ENCODE measurements at places on chromosomes 7 and 10.

GRCh38 chr7:47536661-47537611, 45.0 kb downstream of the TNS3 start:
- DNase-seq = peak; percentile 60

GRCh38 chr7:42197451-42197850, 39.6 kb downstream of the GLI3 start:
- no peak for DNase-seq

- no peak for DNase-seq
These were observed 428.6 kb upstream of the ADARB2 start for GRCh38 chr10:2165771-2166460.

DNA sequence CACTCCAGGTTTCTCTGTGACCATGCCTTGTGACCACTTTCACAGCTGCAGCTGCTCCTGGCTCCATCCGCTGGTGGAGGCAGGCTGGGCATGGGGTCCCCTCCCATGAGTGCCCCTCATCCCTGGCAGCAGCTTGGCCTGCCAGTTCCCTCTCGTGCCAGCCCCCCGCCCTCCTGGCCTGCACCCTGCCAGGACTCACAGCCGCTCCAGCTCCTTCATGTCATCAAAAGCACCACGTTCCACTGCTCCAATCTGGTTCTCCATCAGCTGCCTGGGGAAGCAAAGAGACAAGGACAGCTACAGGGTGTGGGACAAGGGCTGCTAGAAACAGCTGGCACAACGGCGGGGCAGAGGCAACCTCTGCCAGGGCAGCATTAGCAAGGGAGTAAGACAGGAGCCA, 22.6 kb downstream of the SLIT1 start:
- no peak for DNase-seq

- DNase-seq = peak; percentile 69
These were observed 38.5 kb downstream of the CRTAC1 start for GRCh38 chr10:97991871-97992270.

DNA sequence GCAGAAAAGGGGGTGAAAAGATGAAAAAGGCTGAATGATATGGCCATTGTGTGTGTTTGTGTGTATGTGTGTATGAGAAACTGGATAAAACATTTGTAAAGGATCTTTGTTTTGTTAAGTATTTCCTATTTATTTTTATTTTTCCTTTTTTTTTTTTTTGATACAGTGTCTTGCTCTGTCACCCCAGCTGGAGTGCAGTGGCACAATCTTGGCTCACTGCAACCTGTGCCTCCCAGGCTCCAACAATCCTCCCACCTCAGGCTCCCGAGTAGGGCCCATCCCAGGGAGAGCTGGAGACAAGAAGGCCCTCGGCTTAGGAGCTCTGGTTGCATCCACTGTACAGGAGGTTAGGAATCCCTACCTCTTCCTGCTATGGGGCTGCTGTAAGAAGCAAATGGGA, 6.9 kb upstream of the CALML5 start:
- no peak for DNase-seq

GRCh38 chr10:46092524-46093081, 46.5 kb upstream of the MSMB start:
- no peak for DNase-seq

DNA sequence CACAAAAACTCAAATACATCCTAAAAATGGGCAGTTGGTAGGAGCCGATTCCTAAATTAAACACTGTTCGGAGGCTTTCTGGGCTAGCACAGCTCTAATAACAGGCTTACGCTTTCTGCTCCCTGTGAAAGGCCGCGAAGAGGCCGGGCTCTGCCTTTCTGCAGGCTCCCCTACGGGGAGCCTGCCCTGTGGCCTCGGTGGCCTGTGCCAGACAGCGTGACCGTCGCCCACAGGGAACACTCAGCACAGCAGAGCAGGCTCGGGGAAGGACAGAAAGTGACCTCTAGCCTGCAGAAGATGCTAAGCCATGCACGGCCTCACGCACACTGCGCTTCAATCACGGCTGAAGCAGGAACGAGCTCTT, 64.2 kb downstream of the DIP2C start:
- peak; percentile 50 for DNase-seq

DNA sequence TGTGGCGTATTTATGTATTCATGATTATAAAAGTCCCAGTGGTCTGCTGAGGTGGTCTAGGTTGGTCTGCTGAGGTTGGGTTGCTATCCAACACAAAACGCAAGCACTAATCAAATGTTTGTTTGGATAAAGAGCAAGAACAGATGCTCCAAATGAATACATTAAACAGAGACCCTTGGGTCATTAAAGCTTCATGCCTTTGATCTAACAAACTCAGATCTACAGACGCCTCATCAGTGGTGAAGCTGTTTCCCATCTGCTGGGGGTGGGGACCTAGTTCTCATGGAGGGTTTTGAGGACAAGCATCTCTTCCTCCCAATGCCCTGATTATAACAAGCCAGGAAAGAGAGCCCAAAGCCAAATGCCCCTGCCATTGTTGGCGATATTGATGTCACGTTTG, 786.7 kb downstream of the NRG3 start:
- no peak for DNase-seq

GRCh38 chr7:143811-144453, 48.4 kb upstream of the FAM20C start:
- no peak for DNase-seq

DNA sequence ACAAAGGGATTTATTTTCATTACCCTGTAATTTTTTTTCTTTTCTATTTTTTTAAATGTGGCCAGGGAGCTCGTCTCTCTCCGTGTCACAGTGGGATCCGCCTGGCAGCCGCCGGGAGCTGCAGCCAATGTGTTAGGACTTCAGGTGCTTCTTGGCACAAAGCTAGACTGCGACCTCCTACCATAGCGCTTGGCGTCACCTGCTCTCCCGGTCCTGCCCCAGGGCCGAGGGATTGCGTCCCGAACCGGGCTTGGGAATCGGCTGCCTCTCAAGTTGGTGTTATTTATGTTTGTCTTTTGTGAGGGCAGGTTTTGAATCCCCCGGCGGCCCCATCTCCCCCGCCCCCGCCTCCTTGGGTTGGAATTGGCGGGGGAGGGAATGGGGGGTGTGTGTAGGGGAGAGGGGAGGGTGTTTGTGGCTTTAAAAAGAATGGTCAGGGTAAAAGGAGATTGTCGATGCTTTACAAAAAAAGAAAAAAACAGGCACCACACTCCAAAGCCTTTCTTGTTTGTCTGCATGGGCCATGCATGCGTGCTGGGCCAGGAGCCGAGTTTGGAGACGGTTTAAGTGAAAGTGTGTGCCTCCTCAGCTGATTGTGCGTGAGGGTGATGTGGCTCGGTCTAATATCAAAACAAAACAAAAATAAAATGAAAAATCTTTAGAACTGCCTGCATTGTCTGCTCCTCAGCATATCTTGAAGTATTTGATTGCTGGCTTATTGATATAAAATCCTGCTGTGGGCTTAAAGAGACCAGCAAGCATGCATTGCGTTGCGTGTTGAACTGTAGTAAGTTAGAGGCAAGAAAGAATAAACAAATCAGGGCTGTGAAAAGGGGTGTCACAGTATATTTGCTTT, 1.2 kb downstream of the PPP1R9A start:
- peak; percentile 68 for DNase-seq

GRCh38 chr10:113027574-113028455, 77.8 kb downstream of the TCF7L2 start:
- DNase-seq = peak; percentile 69

DNA sequence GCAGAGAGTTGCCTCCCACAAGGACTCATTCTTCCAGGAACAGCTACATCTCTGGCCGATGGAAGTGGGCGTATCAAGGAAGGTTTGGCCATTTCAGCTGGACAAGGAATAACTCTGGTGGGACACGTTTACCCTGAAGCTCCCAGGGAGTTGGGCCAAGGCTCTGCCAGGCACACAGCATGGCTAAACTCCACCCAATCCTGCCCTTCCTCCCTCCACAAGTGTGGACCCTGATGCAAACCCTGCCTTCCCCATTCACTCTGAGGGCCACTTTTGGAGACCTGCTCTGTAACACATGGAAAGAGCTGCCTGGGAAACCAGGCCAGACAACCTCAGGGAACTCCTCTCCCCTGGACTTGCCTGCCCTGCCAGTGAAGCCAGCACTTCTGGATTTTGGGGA, 407.8 kb upstream of the FOXK1 start:
- DNase-seq = no peak

DNA sequence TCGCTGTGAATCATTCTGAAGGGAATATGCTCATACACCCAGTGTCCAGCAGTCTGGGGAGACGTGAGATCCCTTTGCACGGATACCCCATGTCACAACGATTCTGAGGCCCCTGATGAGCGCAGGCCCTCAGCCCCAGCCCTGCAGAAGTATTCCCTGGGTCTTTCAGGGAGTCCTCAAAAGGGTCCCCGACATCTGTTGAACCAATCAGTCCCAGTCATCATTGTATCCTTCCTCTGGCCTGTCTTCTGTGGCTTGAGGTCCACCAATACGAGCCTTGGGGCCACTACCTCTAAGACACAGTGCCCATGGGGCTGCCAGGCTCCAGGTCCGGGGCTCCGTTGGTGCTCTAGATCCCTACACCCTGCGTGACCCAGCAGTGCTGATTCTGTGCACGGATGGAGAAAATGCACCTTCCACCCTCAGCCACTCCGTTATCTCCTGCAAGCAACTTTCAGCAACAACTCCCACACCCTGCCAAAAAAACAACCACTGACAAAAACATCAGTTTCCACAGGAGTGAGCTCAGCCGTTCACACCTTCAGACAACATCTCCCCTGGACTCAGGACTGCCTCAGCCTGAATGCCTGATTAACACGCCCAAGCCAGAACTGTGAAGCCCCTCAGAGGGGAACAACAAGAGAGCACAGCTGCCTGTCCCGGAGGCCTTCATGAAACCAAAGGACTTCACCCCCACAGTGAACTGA, 46.9 kb upstream of the KDM7A start:
- no peak for DNase-seq

DNA sequence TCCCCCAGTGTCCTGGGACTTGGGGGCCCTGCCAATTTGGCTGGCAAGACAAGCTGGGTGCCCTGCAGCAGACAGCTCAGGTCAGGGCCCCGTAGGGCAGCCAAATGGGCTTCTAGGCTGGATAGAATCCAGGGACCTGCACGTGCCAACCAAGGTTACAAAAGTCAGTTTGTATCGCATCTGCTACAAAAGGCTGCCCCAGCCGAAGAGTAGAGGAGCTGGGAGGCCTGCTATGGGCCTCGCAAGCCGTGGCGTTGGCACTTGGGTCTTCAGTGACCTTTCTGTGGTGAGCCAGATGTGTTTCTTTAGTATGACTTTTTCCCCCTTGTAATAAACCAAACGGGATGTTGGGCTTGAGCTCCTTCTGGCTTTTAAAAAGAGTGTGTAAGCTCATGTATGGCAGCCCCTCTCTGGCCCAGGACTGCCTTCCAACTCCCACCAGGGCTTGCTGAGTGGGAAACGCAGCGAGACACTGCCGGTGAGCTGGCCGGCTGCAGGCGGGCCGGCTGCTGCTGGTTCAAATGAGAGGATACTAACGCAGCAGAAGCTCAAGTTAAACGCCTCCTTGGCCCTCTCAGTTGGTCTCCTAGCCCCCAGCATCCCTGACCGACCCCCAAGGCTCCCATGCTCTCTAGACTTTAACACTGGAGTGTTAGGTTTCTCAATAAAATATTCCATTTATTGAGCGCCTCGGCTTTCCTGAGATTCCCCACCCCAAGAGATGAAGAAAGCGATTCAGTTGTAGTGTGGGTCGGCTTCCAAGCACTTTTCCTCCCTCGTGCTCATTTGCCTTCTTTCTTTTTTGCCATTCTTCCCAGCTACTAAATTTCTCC, 3.1 kb upstream of the HOXA10 start:
- peak; percentile 26 for DNase-seq

GRCh38 chr7:80859272-80859970, 59.4 kb downstream of the SEMA3C start:
- DNase-seq = no peak

- no peak for DNase-seq
These were observed 325.6 kb downstream of the PLXNA4 start for GRCh38 chr7:132250480-132251326.

DNA sequence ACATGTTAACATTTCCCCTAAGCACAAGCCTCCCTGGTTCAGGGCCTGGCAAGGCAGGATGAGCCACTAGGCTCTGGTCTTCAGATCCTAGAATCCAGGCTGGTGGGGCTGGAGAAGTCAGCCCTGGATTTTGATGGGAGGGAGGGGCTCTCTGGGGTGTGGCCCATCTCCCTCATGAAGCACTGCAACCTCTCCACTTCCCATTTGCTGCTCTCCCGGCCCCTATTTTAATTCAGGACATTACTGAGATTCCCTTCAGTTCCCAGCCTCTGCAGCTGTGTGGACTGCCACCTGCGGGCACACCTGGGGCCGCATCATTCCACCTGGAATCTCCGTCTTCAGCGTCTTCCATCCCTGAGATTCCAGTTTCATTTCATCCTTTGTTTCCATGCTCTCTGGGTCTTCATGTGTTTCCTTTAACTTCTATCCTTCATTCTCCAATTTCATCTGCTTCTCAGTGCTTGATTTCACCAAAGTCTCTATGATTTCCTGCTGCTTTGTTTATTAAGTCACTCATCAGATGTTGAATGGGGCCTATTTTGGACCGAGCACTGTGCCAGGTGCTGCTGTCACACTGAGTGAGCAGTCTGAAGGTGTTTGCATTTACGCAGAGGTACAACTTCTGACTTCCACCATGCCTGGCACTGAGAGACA, 253.6 kb downstream of the WDR37 start:
- DNase-seq = no peak

DNA sequence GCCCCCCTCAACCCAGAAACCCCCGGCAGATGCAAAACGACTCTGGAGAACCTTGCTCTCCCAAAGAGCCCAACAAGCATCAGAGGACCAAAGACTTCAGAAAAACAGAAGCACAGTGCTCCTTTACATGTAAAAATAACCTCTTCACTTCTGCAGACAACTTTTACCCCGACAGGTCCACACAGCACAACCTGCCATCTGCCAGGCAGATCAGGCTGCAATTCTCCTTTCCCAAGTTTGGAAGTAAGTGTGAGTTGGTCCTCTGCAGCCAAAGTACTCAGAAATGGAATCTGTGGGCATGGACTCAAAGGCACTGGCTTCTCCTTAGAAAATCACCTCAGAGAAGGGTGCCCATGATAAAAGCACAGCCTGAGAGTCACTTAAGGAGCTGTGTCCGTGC, 26.0 kb downstream of the DOCK4 start:
- DNase-seq = no peak

- DNase-seq = no peak
These were observed 56.7 kb downstream of the CFAP46 start for GRCh38 chr10:132885451-132886210.

DNA sequence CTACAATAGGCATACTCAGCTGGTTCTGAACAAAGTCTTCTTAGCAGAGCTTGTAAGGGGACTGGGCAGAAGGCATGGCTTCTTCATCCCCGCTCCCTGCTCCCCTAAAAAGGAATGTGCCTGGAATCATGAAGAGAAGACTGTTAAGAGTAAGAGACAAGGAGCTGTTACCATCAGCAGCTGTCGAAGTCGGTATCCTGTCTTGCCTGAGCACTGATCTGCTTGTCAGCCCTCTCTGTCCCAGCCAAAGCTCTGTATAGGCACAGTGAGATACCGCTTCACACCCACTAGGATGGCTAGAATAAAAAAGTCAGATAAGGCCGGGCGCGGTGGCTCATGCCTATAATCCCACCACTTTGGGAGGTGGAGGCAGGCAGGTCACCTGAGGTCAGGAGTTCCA, 2.4 kb downstream of the ABLIM1 start:
- no peak for DNase-seq

DNA sequence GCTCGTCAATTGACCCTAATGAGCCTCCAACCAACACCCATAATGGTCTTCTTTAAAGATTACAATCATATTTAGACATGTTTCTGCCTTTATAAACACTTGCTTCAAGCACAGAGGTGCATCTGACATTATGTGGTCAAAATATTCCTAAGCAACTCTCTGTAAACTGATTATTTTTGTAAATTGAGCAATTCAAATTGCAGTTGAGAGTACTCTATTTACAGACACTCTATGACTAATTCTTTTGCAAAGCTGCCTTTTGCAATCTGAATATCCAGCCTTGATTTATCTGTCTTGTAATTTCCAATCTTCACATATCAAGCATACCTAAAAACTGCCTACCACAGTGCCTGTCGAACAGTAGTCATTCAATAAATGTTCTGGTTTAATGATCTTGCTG, 112.0 kb downstream of the PDE1C start:
- DNase-seq = no peak
